ENCODE measurements at places on chromosomes 16 and 17.

- DNase-seq, result no peak
These were observed 5.8 kb upstream of the CCDC182 start for GRCh38 chr17:57750895-57751294.

DNA sequence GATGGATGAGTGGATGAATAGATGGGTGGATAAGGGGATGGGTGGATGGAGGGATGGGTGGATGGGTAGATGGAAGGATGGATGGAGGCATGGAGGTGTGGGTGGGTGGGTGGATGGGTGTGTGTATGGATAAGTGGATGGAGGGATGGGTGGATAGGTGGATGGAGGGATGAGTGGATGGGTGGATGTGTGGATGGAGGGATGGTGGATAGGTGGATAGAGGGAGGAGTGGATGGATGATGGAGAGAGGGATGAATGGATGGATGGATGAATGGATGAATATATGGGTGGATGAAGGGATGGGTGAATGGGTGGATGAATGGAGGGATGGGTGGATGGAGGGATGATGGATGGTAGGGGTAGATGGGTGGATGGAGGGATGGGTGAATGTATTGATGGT, 27.5 kb upstream of the NPTX1 start:
- DNase-seq, result no peak

GRCh38 chr17:64448665-64449512, at the start of gene MILR1:
Gene MILR1 (plus strand): TSS chr17:64449115. CDS start chr17:64449169, 54 bp downstream.
- DNase-seq, result no peak

DNA sequence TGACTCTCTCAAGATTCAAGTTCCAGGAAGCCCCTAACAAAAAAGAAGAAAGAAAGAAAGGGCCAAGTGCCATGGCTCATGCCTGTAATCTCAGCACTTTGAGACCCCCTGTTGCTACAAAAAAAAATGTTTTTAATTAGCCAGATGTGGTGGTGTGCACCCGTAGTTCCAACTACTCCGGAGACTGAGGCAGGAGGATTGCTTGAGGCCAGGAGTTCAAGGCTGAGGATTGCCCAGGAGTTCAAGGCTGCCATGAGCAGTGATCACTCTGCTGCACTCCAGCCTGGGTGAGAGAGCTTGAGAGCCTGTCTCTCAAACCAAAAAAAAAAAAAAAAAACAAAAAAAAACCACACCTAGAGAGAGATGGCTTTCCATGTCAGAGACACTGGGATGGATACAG, 18.8 kb downstream of the TLE7 start:
- DNase-seq, result no peak

DNA sequence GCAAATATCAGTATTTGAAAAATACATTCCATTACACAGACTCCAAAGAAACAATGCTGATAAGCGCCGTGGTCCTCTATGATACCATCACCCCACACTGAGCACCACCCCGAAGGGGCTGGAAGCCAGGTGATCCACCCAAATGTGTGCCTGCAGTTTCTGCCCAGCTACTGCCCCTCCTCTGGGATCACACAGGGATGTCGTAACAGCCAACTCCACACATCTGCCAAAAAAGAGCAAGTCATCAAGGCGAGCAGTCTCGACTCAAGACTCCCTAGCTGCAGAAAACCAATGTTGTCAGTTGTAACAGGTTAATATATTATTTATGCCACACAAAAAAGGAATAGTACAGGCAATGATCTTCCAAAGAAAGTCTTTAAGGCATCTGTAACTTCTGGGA, 21.0 kb downstream of the CYB5D2 start:
- no peak for DNase-seq
